Activated effector memory CD4-positive, alpha-beta T cell treated with anti-CD3 and anti-CD28 coated beads, Interleukin-2, amount 50 U/mL, for 16 hours (primary cell): ENCODE measurements at places on chromosomes 2 and 18.

GRCh38 chr2:171584001-171584400, 61.7 kb downstream of the CYBRD1 start:
- DNase-seq = no peak

DNA sequence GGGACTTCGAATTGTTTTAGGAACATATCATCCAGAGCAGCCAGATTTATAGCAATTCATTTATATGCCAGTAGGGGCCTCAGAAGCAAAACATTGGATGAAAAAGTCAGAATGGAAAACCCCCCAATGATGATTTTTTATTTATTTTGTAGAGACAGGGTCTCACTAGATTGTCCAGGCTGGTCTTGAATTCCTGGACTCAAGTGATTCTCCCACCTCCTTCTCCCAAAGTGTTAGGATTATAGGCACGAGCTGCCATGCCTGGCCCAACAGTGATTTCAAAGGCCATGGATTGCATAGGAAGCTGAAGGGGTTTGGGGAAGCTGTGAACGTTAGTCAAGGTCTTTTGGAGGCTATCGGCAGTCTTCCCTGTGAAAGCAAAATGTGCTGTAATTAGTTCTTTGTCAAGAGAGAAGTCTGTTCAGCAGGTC, 21.9 kb upstream of the MCFD2 start:
- no peak for DNase-seq

DNA sequence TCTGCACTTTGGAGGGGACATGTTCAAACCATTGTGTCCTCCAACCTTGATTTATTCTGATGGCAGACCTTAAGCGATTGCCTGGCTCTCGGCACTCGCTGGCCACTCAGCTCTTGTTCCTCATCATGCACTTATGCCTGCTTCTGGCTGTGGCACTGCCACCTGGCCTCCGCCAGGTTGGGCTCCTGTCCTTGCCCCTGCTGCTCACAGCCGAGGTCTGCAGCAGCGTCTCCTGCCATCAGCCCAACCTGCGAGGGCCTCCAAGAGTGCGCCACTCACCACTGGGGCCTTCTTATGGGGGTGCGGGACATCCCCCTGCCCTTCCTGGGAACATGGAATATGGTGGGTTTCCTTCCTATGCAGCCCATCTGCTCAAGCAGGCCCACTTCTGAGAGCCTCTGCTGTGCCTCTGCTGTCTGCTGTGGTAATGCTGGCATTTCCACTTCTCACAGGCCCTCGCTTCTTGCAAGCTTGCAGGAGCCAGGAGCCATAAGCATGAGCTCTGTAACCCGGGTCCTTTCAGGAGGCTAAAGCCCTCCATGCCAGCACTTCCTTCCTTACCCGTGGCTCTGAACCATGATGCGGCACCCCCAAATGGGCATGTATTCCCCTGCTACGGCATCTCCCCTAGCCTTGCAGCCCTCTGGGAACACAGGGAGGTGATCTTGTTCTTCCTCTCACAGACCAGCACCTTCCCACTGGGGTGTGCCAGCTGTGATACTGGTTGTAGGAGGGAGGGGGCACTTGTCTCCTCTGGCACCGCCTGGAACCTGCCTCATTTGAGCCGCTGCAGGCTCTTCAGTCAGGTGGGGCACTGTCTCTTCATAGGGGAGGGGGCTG, 58.6 kb upstream of the HS6ST1 start:
- DNase-seq = peak; percentile 58

DNA sequence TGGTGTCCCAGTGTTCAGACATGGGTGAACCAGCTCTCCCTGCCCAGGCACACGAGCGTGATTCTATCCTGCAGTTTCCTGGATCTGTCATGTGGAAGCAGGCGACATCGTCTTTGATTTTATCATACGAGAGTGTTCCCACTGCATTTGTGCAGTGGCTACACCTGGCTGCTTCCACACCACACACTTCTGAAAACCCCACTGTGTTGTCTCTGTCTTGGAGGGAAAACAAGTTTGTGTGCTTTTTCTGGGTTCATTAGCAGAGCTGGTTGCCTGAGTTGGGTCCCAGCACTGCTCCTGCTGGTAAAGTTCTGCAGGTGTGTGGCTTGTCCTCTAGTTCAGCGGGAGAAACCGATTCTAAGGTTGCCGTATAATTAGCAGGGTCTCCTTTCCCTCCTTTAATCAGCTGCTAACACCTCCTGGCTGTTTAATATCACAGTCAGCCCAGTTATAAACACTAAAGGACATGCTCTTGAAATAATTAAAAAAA, 58.5 kb upstream of the TWIST2 start:
- no peak for DNase-seq

DNA sequence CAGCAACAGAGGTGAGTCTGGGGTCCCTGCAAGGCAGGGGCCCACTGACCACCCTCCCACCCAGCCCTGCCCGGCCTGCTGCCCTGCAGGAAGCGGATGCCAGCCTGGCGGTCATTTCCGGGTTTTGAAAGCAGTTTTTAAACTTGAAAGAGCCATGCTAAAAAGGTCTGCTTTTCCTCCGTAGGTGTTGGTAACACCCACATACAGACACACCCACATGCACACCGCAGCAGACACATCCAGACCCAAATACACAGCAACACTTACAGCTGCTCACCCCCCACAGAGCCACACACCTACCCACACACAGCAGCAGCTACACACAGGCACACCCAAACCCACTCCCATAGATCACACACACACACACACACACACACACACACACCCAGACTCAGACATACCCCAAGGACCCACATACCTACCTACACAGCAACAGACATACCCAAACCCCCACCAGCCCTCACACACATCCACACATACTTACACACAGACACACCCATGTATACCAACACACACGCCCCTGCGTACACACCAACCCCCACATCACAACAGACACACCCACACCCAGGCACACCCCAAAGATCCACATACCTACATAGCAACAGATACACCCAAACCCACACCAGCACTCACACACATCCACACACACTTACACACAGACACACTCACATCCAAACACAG, 7.6 kb downstream of the ZFP36L2 start:
- peak; percentile 88 for DNase-seq

- no peak for DNase-seq
These were observed 3.4 kb upstream of the IER3IP1 start for GRCh38 chr18:47179520-47179919.

DNA sequence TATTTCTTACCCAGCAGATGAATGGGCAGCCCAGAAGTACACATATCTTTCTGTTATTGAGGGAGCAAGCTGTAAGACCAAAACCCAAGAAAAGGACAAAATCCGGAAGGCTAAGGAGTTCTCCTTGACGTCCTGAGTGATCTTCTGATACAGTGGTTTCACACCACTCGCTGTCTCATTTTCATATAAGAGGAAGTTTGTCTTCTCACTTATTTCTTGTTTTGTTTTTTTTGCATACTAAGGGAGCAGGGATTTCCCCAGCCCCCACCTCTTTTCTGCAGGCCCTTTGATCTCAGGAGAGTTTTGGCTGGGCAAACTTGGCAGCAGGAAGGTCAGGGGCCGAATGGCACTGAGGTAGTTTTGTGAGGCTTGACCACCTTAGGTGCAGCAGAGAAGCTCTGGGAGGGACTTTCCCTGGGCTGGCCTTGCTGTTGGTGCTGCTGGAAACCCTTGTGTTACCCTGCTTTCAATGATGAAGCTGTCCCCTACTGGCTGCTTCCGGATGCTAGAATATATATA, 13.3 kb downstream of the CHRNA1 start:
- peak; percentile 78 for DNase-seq

DNA sequence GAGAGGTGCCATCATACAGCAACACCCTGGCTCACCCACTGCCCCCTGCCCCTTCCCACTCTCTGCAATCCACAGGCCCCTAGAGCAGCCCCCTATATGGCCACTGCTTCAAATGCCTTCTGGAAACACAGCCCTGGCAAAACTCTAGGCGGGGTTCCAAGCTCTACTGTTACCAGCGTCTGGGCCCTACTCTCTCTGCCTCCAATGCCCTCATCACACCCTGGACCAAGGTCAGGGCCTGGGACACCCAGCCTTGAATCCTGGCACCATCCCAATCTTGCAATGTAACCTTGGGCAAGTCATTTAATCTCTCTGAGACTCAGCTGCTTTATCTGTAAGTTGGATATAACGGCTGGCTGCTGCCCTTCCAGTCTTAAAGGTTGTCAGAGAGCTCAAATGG, 39.2 kb upstream of the LOXHD1 start:
- DNase-seq = no peak

DNA sequence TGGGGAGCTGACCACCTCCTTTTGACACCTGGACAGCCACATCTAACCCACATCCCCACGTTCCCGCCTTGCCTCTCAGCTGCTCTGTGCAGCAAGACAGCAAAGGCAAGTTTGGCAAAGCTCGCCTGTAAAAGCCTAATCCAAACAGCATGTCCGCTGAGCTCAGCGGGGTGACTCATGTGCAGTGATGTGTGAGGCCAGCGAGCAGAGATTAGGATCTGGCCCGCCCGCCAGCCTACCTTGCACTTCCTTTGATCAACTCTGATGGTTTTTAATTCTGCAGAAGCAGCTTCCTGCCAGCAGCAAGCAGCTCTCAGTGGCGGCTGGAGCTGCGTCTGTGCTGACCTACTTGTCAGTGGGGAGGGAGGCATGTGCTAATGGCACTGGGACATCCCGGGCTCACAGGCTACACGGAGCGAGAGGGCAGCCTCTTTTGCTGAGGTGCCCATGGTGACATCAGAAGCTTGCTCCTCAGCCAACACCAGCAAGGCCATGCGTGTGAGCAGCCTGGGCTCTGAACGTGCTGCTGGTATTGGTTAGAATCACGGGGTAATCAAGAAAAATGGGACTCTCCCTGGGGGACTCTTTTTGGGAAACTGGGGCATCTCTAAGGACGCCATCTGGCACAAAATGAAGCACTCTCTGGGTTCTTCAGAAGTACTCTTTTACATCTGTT, 36.0 kb upstream of the EML4 start:
- peak; percentile 96 for DNase-seq

- DNase-seq = no peak
These were observed 145.5 kb downstream of the TRABD2A start for GRCh38 chr2:84735389-84735788.

- no peak for DNase-seq
These were observed 703 bp downstream of the UGGT1 start for GRCh38 chr2:128091726-128092080.

GRCh38 chr2:56295666-56296065, 111.9 kb downstream of the CCDC85A start:
- DNase-seq = no peak

GRCh38 chr2:74696829-74697228, 42.8 kb downstream of the SEMA4F start:
- DNase-seq = no peak

- DNase-seq = no peak
These were observed 16.5 kb downstream of the CPLX4 start for GRCh38 chr18:59301929-59302328.

DNA sequence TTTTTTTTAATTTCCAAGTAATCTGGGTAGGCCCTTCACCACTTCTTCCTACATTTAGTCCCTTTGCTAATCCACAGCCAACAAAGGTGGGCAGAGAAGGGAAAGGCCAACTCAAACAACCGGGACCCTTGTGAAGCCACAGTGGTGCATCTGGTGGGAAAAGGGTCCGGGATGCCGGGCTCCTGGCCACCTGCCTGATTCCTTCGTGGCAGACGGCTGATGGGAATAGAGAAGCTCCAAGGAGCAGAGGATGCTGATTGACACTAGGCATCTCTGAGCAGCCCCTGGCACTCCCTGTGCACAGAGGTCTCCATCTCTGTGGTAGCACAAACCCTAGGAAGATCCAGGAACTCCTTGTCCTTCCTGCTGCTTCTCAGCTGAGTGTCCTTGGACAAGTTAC, 37.0 kb downstream of the POLR1A start:
- DNase-seq = no peak

DNA sequence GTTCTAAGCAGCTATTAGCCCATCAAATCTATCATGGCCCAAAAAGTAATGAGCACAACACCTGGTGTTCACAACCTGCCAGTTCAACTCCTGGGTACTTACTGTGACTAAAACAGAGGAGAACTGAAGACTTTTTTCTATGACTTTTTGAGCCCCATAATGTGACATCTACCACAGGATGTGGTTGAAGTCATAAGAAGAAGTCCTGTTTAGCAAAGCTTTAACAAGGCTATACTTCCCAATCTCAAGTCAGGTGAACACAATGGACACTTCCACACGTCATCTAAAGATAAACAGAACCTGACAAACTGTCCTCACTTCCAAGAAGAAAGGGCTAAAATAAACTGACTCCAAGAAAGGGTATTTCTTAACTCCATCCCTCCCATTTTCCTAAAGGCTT, 138.8 kb downstream of the ATAD2B start:
- DNase-seq = no peak

DNA sequence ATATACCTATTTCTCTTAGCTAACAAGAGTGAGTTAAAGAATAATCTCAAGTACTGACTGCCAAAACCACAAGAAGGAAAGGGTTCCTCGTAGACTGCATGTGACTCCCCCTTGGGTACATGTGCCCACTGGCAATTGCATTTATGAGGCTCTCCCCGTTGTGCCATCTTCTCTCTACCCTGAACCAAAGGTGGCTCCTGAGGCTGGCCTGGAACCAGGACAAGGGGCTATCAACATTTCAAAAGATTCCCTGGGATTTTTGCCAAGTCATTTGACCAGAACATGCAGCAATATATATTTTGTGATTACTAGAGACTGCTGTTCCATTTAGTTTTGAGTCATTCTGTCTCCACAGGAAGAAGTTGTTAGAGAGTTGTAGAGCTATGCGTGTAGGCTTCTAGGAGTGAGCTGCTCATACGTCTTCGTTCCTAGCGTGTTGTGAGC, 45.8 kb downstream of the LAMA3 start:
- DNase-seq = no peak

DNA sequence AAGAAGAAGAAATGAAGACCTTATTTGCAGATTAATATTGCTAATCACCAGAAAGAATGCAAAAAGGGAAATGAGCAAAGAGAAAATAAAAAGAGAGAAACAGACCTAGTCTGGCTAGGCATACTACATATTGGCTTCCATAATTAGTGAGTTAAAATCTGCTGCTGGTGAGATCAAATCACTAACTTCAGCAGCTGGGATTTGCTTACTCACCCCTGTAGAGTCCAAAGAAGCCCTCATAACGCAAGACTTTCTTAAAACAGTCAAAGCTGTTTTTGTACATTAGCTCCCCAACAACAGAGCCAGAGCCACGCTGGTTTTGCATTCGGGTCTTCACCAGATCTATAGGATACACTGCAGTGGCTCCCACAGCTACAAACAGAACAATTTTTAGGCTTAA, 80.9 kb downstream of the SLC25A12 start:
- no peak for DNase-seq

GRCh38 chr2:9738535-9739496, 104.5 kb upstream of the TAF1B start:
- DNase-seq = peak; percentile 65

GRCh38 chr2:36450466-36451196, 95.1 kb downstream of the CRIM1 start:
- no peak for DNase-seq
